Smooth muscle cell of the coronary artery (primary cell): ENCODE measurements at places on chromosomes 12 and 14. TPM values are rescaled to one million over a fixed set of nuclear protein-coding genes. Genes with fewer than 3 reads are reported as not detected.

Gene AMIGO2
- 0.82 and 123 TPM in 2 replicates for total RNA-seq

Gene FZD10
- total RNA-seq: 0.47 TPM in 1 of 2 replicates, not detected in the other

Gene P2RX7
- under 0.01 and 5.4 TPM in 2 replicates for total RNA-seq

Gene TAS2R31
- total RNA-seq: 1.2 and 2.3 TPM in 2 replicates

Gene ANG
- total RNA-seq: 8.0 and 8.1 TPM in 2 replicates

Gene JAG2
- total RNA-seq: 1.6 and 4.2 TPM in 2 replicates

Gene AQP6
- under 0.01 TPM in 1 of 2 replicates, not detected in the other for total RNA-seq

Gene NELL2
- total RNA-seq: not detected in 2 replicates

Gene CISTR
- total RNA-seq: not detected in 2 replicates

Gene EML5
- 0.70 TPM in 1 of 2 replicates, not detected in the other for total RNA-seq

Gene CCDC77
- total RNA-seq: 3.5 and 4.2 TPM in 2 replicates

Gene RPGRIP1
- total RNA-seq: under 0.01 TPM in 1 of 2 replicates, not detected in the other

Gene TDRD9
- 0.30 and 4.1 TPM in 2 replicates for total RNA-seq

Gene LDHB
- total RNA-seq: 514 and 731 TPM in 2 replicates

Gene CRIP1
- 1.2 and 7.7 TPM in 2 replicates for total RNA-seq

Gene INHBC
- total RNA-seq: not detected in 2 replicates

Gene CLEC4C
- total RNA-seq: not detected in 2 replicates

Gene RASAL1
- not detected in 2 replicates for total RNA-seq

Gene DCD
- not detected in 2 replicates for total RNA-seq

Gene DPY19L2
- 0.47 and 1.3 TPM in 2 replicates for total RNA-seq

Gene CCDC38
- total RNA-seq: not detected in 2 replicates

Gene GUCY2C
- total RNA-seq: not detected in 2 replicates

Gene TSPAN8
- 0.35 and 154 TPM in 2 replicates for total RNA-seq

Gene CAPZA3
- total RNA-seq: not detected in 2 replicates

Gene DNM1L
- 54.1 and 66.9 TPM in 2 replicates for total RNA-seq

Gene SMIM41
- total RNA-seq: 0.12 and 0.15 TPM in 2 replicates

Gene RASSF9
- total RNA-seq: 1.1 and 1.2 TPM in 2 replicates

Gene ADCY6
- total RNA-seq: 52.6 and 56.6 TPM in 2 replicates

Gene MYF6
- not detected in 2 replicates for total RNA-seq

Gene IFNG
- total RNA-seq: not detected in 2 replicates

Gene LYZ
- 0.08 TPM in 1 of 2 replicates, not detected in the other for total RNA-seq

Gene SLC25A47
- not detected in 2 replicates for total RNA-seq

Gene RPS6KL1
- 0.35 and 0.45 TPM in 2 replicates for total RNA-seq

Gene RHEBL1
- total RNA-seq: 0.59 and 0.60 TPM in 2 replicates

Gene BEGAIN
- not detected in 2 replicates for total RNA-seq

Gene LRTM2
- not detected in 2 replicates for total RNA-seq

Gene RCOR1
- 3.7 and 7.0 TPM in 2 replicates for total RNA-seq

Gene MDP1
- 10.8 and 18.3 TPM in 2 replicates for total RNA-seq

Gene SLC39A5
- total RNA-seq: not detected in 2 replicates

Gene LPAR5
- under 0.01 TPM in 1 of 2 replicates, not detected in the other for total RNA-seq

Gene DACT1
- 9.8 and 54.6 TPM in 2 replicates for total RNA-seq

Gene TM9SF1
- total RNA-seq: 42.9 and 55.9 TPM in 2 replicates

Gene IFI27
- 30.8 and 34.5 TPM in 2 replicates for total RNA-seq

Gene SRRM4
- not detected in 2 replicates for total RNA-seq

Gene NAV3
- 39.5 and 102 TPM in 2 replicates for total RNA-seq

Gene SETD3
- 17.0 and 37.8 TPM in 2 replicates for total RNA-seq

Gene G2E3
- 13.6 and 14.4 TPM in 2 replicates for total RNA-seq

Gene RBMS2
- total RNA-seq: 4.6 and 22.2 TPM in 2 replicates

Gene CELA1
- not detected in 2 replicates for total RNA-seq

Gene CCDC175
- not detected in 2 replicates for total RNA-seq

Gene MYH6
- total RNA-seq: under 0.01 TPM in 1 of 2 replicates, not detected in the other

Gene RTL1
- not detected in 2 replicates for total RNA-seq

Gene DEGS2
- 0.08 and 0.12 TPM in 2 replicates for total RNA-seq

Gene VRTN
- not detected in 2 replicates for total RNA-seq

Gene KRT2
- total RNA-seq: not detected in 2 replicates
